Breast epithelium (tissue), 4 donors: ENCODE measurements at places on chromosomes 2 and 18. TPM values are rescaled to one million over a fixed set of nuclear protein-coding genes. Genes with fewer than 3 reads are reported as not detected.

DNA sequence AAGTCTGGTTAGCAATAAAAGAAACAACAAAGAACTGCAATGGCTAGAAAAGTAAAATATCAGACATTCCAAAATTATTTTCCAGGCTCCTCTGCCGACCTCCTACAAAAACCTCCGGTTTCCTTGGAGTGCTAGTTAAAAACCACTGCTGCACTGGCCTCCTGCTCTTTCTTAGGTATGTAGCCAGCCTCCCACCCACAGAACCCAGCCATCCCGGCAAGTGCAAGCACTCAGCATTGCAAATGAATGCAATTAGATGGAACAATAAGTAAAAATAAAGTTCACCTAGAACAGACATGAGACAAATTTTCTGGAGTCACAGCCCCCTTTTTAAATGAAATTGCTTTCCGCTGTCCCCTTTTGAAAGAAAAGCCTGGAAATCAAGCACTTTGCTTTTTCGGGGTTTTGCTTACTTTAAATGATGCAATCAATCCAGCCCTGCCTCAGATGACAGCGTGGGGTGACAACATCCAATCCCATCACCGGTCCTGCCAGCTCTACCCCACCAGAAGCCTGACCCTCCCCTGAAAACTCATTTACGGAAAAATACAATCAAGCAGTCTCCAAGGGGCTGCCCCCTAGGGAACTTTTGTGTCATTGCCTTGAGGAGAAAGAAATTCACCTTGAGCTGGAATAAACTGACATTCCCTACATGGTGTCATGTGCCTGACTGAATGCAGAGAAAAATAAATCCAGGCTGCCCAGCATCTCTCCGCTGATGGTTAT, 199.8 kb downstream of the EPHA4 start:
- no peak for DNase-seq

DNA sequence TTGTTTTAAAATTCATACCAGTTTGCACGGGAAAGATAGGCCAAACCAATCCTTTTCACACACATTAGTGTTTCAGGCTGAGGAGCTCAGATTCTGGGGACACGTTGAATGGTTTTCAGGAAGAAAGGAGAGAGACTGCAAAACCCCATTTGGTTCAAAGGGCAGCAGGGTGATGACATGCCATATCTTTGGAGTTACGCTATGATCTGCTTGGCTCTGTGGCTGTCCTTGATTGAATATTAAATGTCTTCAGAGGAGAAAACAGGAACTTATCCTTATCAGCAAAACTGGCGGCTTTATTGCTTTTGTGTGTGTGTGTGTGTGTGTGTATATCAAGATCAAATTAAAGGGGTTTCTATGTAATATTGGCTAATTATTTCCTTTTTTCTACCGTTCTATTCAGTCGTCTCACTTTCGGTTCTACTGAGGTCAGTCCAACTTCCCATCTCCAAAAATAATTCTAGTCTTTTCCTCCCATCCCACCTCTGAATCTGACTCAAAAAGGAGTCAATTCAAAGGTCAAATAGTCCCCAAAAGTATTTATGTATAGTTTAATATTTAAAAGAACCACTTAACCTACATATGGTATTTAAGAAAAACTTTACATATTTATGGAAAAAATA, 292.9 kb upstream of the CCDC68 start:
- DNase-seq: no peak

- DNase-seq: peak; percentile 70
Measured at GRCh38 chr18:44826418-44827259, 146.0 kb downstream of the SETBP1 start.

- DNase-seq: no peak
Measured at GRCh38 chr18:39909706-39910105, 2045.3 kb upstream of the PIK3C3 start.

GRCh38 chr2:239375278-239376061, 25.4 kb downstream of the HDAC4 start:
- no peak for DNase-seq

GRCh38 chr18:24601585-24601984, 141.1 kb downstream of the HRH4 start:
- no peak for DNase-seq

GRCh38 chr2:31216734-31217133, 581 bp downstream of the CAPN14 start:
- no peak for DNase-seq

DNA sequence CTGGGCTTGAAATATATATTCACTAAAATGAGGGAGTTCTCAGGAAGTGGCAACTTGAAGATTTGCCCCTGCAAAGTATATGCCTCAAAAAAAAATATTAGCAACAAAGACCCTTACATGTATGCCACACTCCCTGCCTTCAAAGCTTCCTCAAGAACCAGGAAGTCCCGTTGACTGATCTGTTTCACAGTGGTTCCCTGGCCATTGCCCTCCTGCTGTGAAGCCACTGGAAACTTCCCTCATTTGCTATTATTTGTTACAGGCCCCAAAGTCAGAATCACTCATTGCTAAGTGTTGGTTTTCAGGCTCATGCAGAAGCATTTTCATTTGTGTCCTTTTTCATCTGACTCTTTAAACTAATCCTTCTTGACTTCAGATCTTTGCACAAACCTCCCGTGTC, 421.5 kb downstream of the ZNF521 start:
- no peak for DNase-seq

GRCh38 chr2:174621323-174621722, 23.7 kb upstream of the WIPF1 start:
- no peak for DNase-seq

- no peak for DNase-seq
Measured at GRCh38 chr2:162435676-162436075, 91.7 kb downstream of the GCA start.

DNA sequence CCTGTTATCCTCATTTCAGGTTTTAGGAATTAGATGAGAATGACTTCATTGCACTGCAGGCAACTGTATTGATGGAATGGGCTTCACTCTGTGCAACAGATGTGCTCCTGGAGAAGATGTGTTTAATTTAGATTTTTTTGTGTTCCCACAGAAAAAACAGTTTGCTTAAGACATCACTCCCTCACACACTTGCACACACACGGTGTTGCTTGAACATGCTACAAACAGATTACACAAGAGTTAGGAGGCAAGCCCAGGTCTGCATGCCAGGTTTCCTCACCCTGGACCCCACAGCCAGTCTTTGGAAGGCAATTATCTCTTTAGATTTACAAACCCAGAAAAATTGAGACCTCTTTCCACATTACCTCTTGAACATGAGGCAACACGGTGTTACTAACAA, 93.7 kb upstream of the KLHL29 start:
- DNase-seq: no peak

- no peak for DNase-seq
Measured at GRCh38 chr2:18105929-18106328, 227.5 kb downstream of the KCNS3 start.

DNA sequence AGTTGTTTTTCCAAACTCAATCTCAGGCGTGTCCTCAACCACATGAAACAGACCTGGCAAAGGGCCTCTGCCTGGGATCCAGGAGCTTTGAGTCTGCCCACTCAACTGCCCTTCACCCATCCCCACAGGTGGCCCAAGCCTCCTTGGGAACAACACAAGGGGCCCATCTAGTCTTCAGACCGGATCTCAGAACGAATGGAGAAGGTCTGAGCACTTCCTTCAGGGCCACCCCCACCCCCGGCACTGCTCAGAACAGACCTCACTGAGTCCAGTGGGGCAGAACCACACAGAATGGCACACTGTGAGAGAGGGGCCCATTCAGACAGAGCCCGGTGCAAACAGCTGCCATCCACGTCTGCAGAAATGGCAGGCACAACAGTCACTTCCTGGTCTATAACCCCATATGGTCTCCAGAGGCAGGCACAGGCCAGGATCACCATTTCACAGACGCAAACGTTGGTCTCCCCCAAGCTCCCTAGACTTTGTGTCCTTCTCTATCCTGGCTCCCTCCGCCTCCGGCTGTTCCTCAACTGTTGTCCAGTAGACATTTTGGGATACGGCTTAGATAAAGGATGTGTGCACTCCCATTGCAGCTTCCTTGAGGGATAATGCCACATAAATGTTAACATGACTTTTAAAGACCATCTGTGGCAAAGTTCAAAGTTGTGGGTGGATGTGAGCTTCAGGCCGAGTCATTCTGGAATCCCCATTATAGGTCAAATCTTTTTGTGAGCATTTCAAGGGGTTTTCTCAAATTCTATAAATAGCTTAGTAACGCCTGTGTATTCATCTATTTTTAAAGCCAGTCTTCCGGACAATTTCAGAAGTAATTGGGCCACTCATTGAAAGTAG, 149.7 kb downstream of the SMAD7 start:
- DNase-seq: no peak

GRCh38 chr2:201751566-201751965, 29.2 kb downstream of the ALS2 start:
- DNase-seq: no peak

GRCh38 chr18:51390702-51391101, 193.2 kb upstream of the MEX3C start:
- no peak for DNase-seq

- no peak for DNase-seq
Measured at GRCh38 chr18:32321826-32322225, 132.0 kb downstream of the MEP1B start.

GRCh38 chr2:30503007-30503694, 56.1 kb downstream of the LCLAT1 start:
- no peak for DNase-seq

DNA sequence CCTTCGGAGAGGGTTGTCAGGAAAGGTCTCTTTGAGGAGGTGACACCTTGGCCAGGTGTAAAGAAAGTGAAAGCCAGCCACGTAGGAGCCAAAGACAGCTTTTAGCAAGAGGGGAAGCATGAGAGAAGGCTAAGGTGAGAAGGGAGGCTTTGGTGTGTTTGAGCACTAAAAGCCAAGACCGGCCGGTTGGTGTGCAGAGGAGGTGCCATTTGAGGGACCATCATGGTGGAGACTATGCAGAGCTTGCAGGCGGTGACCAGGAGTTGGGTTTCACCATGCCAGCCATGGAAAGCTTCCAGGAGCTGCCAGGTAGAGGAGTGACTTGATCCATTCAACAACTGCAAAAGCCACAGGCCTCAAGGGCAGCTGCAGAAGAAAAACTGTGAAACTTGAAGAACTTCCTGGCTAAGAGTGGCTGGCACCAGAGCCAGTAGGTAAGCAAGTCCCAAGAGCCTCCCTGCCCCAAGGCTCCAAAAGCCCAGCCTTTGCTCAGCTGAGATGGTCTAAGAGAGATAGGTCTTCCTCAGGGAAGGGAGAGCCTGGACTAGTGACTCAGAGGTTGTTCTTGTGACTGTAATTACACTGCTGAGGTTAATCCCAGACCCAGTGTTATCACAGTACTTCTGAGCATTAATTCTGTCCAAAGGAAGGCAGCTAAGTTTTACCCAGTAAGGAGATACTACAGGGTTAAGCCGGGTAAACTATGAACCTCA, 319.0 kb downstream of the BCL11A start:
- DNase-seq: no peak

DNA sequence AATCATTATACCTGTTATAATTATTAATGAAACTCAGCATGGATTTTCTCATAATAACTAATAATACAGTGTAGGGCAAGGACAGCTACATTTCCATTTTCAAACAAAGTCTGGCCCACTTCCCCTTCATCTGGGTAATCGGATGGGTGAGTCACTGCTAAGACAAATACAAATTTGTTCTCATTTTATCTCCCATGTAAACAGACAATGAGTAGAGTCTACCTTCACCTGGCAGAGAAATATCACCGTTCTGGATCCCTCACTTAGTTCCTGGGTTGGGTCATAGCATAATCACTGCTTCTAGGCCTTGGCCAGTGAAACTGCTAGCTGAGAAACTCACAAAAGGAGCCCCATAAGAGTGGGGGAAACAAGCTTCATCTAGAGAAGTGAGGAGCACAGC, 9.2 kb downstream of the CNTNAP5 start:
- no peak for DNase-seq

DNA sequence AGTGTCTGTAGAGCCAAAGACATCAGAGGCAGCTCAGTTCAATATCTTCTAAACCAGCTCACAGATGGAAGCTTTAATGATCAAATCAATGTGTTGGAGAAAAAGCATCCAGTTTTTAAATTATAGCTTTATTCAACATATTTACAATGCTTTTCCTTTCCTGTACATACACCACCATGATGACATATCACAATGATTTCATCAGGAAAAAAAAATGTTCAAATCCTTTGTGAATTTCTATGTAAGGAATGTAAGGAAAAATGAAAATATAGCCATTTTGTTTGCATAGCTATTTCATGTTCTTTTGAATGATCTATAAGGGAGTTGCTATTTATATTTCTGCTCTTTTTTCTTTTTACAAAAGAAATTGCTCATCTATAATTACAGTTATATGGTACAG, 134.7 kb upstream of the CDH20 start:
- no peak for DNase-seq

GRCh38 chr2:45009928-45010701, 863 bp upstream of the SIX2 start:
- DNase-seq: no peak

DNA sequence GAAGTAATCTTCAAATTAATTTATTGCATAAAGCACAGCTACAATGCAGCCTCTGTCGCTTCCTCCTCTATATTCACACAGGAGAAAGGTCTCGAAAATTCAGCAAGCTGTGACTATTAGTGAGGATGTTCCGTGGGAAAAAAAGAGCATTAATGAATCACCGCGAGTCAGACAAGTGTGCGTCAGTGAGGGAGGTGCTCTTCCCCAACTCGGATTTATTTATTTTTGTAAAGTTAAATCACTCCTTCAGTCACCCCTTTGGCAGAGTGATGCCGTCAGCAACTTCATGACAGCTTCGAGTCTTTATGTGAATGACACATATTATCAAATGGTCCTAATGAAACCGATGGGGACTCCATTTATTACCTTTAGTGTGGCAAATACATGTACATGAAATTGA, 648.9 kb upstream of the SALL3 start:
- DNase-seq: no peak

DNA sequence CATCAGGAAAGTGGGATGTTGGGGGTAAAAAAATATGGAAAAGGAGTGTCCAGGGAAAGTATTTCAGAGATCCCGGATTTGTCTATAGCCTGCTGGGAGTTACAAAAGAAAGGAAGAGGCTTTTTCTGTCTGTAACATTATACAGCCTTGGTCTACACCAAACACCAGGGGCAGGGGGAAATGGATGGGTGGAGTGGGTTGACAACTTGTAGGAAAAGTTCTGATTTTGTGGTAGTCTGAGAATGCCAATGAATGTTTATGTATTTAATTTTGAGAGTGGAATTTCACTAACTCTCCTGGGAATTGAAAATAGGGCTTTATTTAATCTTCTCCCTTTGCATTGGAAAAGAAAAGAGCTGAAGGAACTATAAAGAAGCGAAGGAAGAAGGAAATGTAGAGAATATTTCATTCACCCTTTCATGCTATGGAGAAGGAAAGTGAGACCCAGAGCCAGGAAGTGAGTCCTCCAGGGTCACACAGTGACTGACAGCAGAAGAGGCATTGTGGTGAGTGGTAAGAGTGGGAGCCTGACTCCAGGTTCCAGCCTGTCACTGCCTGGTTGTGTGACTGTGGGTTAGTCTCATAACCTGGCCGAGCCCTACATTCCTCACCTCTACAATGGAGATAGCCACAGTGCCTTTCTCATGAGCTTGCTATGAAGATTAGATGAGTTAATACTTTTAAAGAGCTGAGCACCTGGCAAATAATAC, 346.3 kb upstream of the TNP1 start:
- DNase-seq: no peak

HOXD4 gene
- 1.9 TPM for total RNA-seq

ACOXL gene
- total RNA-seq: not detected

ANKRD62 gene
- not detected for total RNA-seq

SERPINB12 gene
- total RNA-seq: not detected

FBXO41 gene
- 3.9 TPM for total RNA-seq

EVA1A gene
- total RNA-seq: 5.2 TPM

PARD6G gene
- total RNA-seq: 13.8 TPM

CIB4 gene
- not detected for total RNA-seq

LOXL3 gene
- total RNA-seq: 3.7 TPM

PSMA8 gene
- not detected for total RNA-seq

UGT1A6 gene
- total RNA-seq: not detected

CCDC85A gene
- 7.5 TPM for total RNA-seq

UNC50 gene
- 75.2 TPM for total RNA-seq
